Activated T-cell treated with anti-CD3 and anti-CD28 coated beads, Interleukin-2, amount 50 U/mL, for 72 hours (primary cell): ENCODE measurements at places on chromosomes 5 and 9.

- DNase-seq: no peak
These were observed 263.3 kb downstream of the MAST4 start for GRCh38 chr5:66859526-66859925.

GRCh38 chr9:124950050-124950718 is 9.3 kb upstream of the GOLGA1 start:
- DNase-seq: no peak

GRCh38 chr9:131618071-131618479 is 72.8 kb downstream of the PRRT1B start:
- no peak for DNase-seq

DNA sequence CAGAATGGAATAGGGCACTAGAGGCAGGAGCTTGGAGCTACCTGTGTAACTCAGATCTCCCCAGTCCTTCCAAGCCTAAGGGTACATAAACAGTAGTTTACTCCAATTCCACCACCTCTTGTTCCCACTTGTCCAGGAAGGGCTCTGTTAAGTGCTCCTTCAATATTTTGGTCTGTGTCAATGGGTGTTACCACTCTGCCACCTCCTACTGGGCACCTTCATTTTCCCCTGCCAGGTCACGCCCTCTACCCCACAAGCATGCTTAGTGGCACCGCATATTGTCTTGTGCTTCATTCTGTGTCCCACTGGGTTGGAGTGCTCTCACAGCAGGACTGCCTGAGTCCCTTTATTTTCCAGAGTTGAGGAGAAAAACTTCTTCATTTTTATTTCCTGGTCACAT is 459.8 kb downstream of the ARHGEF28 start:
- DNase-seq: no peak

GRCh38 chr5:143214890-143215289 is 188.6 kb downstream of the NR3C1 start:
- DNase-seq: no peak

- no peak for DNase-seq
These were observed 350.9 kb downstream of the GLIS3 start for GRCh38 chr9:3948826-3949556.

DNA sequence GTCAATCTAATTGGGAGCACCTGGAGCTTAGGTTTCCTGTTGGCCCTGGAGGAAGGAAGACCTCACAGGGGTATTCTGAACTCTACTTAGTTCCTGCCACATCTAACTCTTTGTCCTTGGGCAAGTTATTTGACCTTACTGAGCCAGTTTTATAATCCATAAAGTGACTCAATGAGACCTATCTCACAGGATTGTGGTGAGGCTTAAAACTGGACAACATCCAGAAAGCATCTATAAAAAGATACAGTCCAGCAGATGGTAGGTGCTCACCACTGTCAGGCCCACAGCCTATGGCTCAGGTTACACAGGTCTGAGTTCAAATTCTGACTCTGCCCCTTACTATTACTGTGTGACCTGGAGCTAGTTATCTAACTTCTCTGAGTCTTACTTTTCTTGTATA is 23.3 kb downstream of the KCNV2 start:
- no peak for DNase-seq

DNA sequence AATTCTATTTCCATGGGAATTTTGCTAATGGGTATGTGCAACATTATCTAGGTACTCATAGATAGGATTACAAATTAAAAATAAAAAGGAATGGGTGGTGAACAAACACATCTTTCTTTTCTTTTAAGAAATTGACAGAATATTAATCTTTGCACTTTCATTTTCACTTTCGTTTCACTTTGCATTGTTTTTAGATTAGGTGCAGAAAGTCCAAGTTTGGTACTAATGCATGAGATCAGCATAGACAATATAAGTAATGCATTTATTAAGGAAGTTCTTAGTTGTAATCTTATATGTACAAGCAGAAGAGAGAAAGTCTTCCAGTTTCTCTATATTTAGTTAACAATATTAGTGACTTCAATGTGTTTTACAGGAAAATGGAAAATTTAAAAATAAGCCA is 196.5 kb downstream of the COMMD10 start:
- no peak for DNase-seq

DNA sequence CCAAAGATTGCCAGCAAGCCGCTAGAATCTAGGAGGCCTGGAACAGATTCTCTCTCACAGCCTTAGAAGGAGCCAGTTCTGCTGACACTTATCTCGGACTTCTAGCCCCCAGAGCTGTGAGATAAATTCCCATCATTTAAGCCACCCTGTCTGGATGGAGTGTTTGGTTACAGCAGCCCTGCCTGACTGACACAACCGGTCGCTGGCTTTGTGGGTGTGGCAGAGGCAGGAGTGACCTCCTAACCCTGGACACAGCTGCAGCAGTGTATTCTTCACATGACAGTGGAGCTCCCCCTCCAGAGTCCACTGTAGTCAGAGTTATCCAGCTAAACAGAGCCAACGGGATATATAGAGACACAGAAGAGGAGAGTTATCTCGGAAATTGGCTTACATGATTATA is 21.2 kb upstream of the IL17B start:
- DNase-seq: no peak

DNA sequence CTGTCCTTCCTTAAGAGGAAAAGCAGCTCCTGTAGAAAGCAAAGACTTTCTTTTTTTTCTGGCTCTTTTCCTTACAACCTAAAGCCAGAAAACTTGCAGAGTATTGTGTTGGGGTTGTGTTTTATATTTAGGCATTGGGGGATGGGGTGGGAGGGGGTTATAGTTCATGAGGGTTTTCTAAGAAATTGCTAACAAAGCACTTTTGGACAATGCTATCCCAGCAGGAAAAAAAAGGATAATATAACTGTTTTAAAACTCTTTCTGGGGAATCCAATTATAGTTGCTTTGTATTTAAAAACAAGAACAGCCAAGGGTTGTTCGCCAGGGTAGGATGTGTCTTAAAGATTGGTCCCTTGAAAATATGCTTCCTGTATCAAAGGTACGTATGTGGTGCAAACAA is 42.3 kb downstream of the NR4A3 start:
- no peak for DNase-seq

DNA sequence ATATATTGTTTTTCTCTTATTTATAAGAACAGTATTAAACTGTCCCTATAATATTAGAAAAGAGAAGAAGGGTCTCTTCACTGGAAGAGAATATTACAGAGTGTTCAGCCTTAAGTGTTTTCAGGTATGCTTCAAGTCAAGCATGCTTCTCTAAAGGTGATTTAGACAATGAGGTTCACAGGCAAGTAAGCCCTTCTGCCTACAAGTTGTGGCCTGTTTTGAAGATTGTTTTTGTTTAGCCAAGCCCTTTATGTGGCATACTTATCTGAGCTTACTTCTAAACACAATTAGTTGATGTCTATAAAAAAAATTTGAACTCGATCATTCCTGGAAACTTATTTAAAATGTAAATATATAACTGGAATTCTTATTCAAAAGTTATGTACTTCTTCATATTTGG is 343.8 kb upstream of the CDH18 start:
- no peak for DNase-seq

DNA sequence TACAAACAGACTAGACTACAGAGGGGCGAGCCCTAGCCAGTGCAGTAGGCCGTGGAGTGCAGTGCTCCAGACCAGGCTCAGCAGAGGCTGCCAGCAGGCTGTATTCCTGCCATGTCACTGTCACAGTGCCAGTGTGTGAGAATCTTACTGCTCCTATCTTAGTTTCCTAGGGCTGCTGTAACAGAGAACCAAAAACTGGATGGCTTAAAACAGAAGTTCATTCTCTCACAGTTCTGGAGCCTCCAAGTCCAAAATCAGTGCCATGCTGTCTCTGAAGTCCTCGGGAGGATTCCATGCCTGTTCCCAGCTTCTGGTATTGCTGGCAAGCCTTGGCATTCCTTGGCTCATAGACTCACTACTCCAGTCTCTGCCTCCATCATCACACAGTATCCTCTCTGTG is 75.0 kb upstream of the SAP30L start:
- no peak for DNase-seq

DNA sequence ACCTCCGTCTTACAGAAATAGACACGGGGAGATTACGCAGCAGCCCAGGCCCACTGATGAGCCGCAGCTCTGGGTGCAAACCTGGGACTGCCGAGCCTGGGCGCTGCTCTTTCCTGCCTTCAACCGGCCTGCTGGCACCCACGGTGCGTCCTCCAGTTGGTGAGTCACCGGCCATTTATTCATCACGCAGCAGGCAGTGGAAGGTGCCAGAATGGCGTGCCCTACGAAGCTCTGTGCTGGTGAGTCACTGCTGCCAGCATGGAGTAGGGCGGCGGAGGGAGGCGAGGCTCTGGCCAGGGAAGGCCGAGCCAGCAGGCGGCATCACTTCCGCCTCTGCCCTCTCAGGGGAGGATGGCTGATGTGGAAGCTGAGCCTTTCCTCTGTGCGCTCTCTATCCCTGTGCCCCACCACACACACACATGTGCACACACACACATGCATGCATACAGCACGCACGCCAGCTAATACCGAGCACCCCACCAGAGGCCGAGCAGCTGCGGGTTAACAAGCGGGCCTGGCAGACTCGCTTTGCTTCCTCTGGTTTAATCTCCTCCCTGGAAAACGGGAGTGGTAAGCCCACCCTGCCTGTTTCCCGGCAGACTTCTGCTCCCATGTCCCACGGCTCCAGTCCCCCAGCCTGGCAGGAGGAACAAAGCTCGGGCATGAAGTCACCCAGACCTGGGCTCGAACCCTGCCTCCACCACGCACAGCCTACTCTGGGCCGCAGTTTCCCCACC is 39.2 kb downstream of the OLFM1 start:
- DNase-seq: no peak

DNA sequence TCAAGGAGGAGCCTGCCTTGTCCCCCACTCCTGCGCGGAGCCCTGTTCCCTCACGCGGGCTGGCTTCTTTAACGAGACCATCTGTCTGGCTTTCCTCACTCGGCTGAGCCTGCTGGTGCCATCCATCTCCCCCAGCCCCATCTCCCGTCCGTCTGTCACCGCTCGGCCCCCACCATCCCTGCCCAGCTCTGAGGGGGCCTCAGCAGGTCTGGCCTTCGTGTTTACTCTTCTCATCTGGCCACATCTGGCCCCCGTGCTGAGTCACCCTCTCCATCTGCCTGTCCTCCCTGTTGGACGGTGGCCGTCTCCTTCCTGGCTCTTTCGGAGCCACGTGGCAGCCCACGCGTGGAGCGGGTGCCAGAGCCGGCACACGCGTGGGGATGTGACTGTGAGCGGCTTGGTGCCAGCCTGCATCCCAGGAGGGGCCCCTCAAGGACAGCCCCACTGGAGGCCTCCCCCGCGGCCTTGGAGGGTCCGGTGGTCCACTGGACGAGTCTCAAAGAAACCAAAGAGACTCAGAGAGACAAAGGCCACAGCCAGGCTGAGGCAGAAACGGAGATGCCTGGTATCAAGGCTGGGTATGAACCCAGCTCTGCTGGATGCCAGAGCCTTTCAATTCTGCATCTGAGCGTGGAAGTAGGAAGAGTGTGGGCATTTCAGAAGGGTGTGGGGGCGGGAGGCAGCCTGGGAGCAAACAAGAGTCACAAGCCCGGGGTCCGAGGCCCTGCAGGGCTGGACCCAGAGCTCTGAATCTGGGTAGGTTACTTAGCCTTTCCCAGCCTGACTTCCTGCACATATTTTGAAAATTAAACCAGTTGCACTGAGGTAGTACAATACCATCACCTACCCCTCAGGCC is 76.7 kb upstream of the UNC5A start:
- DNase-seq: no peak

GRCh38 chr5:149503006-149503405 is 48.2 kb downstream of the CSNK1A1 start:
- DNase-seq: no peak

DNA sequence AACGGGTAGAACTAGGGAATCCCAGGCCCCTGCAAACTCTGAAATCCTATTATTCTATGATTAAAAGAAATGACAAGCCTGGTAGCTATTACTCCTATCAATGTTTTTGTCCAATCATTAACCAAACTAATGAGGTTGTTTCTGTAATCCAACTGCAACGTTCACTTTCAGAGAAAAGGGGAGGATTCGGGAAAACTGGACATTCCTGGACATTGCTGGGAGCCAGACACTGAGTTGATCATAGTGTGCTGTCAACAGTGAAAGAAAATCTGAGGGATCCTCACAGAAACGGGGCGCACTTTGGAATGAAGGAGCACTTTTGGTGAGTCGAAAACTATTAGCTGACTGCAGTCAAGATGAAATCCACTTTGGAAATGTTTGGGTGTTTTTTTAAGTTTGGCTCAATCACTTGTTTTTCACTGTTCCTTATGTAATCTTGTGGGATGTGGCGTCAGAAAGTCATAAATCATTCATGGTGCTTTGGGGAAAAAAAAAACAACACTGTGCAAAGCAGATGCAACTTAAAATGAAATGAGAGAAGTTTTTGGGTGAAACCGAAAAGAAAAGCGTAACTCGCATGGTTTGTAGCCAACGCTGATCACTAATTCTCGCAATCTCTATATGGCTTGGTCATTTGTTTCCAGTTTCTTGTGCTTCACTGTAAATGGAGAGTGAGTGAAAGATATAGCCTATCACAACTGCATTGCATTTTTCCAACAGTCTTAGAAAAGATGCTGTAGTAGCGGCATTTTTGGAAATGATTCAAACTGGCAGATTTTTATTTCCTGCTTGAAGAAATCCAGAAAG is 51.2 kb upstream of the ADRA1B start:
- no peak for DNase-seq

GRCh38 chr9:107888773-107889227 is 399.2 kb upstream of the KLF4 start:
- DNase-seq: no peak

DNA sequence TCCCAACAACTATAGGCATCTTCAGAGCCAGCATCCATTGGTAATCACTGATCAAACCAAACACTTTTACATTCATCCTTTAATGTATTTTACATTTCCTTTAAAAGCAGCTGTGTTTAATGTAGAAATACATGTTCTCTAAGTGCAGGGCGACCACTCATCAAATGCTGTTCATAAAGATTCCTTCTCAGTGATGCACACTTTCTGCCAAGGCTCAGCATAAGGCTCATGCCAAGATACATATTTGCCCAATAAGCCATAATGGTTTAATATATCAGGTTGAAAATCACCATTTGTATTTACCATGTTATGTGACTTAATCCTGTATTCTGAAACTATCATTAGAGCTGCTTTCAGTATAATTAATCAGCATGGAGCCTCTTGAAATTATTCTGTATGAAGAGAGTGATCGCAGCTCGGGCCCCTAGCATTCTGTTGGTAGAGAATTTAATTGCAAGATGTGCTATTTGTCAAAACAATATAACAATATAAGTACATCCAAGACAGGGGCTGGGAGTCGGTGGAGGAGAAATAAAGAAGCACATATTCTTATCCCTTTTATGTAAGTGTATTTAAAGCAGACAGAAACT is 267.5 kb downstream of the EBF1 start:
- no peak for DNase-seq

DNA sequence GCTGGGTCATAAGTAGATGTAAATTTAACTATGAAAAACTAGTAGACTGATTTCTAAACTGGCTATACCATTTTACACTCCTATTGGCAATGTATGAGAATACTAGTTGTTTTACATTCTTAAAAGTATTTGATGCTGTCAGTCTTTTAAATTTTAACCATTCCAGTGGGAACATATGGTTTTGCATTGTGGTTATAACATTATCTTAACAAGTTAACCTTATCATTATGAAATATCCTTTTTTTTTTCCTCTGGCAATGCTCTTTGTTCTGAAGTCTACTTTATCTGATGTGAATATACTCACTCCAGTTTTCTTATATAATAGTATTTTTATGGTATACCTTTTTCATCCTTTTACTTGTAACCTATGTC is 548.9 kb upstream of the CLINT1 start:
- no peak for DNase-seq
